ENCODE measurements at places on chromosomes 2 and 18. TPM values are rescaled to one million over a fixed set of nuclear protein-coding genes. Genes with fewer than 3 reads are reported as not detected.

GRCh38 chr2:217383620-217384019 lies 523.8 kb upstream of the TNP1 start:
- DNase-seq, result no peak

C1QL2 gene
- polyA plus RNA-seq, result 0.89 TPM

GRCh38 chr2:190722835-190723234 lies 74.0 kb downstream of the NAB1 start:
- no peak for DNase-seq

GRCh38 chr2:130813722-130814121 lies 23.0 kb upstream of the ARHGEF4 start:
- DNase-seq, result no peak

- peak; percentile 55 for DNase-seq
These were observed 697 bp downstream of the KCMF1 start for GRCh38 chr2:84971510-84972206.
